ENCODE measurements at places on chromosomes 2 and 18.

GRCh38 chr18:62583376-62583775 is 60.6 kb downstream of the ZCCHC2 start:
- DNase-seq: no peak

DNA sequence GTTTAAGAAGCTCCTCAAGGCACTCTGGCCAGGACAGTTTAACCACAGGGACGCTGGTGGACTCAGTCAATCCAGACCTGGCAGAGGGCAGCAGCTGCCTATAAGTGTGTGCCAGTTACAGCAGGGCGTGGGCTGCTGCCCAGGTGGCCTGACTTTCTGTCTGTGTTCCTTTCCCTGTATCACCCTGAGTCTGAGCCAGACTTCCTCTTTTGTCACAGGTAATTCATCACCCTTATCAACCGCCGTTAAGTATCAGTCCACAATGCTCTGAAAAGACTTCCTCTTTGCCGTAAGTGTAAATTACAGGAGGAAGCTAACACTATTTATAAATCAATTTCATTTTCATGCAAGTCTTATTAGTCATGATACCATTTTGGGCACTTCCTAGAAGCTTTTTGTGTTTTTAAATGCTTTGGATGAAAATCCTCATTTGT is 7.0 kb downstream of the LPIN1 start:
- DNase-seq: no peak

DNA sequence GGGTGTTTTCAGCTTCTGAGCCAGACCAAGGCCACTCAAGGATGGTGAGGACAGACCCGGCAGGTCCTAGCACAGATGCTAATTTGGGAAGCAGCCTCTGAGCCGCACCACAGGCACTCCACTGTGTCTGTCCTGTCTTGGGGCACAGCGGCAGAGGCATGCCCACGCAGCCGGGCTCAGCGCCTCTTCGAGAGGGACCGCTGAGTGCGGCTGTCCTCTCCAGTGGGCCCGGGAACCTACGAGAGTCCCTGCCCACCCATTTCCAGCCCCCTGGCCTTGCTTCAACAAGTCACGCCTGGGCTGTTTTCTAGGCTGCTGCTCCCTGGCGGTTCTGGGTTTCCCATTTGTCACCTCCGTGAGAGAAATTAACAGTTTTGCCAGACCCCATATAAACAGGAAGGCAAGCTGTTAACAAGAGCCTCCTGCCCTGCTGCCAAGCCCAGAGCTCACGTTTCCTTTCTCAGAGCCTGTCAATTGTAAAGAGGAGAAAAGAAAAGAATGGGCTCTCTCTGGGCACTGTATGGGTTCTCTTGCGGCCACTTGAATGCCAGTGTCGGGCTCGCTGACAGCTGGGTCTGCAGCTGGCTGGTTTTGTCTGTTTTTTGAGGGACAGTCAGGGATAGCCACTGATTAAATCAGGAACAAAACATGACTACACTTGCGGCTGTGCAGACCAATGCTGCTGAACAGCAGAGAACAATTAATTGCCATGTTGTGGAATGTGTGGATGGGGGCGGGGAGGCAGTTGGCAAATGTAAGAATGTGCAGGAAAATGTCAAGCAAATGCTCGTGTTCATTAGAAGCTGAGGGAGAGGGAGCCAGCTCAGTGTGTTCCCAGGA is 30.6 kb downstream of the TMEM17 start:
- no peak for DNase-seq

GRCh38 chr2:204585930-204586329 is 40.7 kb downstream of the PARD3B start:
- DNase-seq: no peak

- no peak for DNase-seq
Measured at GRCh38 chr2:20638646-20639430, 12.1 kb downstream of the HS1BP3 start.

GRCh38 chr2:232316461-232317330 is 61.9 kb upstream of the ALPP start:
- no peak for DNase-seq

- no peak for DNase-seq
Measured at GRCh38 chr2:20568501-20569463, 82.1 kb downstream of the HS1BP3 start.

DNA sequence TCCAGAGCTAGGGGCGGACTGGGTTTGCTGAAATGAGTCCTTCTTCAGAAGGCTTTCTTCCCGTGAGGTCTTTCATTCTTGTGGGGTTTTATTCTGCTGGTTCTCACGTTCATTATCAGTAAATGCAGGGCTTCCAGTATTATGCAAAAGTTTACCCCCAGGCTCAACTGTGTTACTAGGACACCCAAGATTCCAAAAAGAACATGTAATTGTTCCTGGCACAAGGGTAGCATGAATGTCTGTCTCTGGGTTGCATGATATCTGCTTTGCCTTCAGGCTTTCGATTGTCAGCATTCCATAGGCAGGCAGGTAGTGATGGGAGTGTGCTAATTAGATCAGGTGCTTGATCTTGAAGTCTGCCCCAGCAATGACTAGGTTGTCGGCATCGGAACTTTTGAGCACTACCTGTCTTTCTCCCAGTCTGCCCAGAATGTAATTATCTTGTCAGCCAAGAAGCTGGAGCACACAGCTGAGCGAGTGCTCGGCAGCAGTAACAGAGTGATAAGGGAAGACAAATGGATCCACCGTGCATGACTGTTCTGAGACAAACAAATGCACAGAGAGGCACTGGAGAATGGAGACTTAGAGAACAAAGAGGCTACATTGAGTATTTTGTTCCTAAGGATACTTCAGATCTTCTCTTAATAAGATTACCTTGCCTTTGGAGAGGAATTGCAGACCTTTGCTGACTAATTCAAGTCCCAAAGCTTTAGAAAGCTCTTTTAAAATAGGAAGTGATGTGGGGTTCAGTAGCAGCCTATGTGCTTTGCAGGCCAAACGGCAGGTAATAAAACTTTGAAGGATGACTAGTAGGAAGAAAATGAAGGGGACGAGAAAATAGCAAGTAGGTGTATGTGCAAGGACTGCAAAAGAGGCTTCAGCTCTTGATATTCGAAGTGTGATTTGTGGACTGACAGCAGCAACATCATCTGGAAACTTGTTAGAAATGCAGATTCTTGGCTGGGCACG is 41.9 kb downstream of the ITGB6 start:
- no peak for DNase-seq

GRCh38 chr2:3078684-3079083 is 298.9 kb downstream of the EIPR1 start:
- DNase-seq: no peak

- DNase-seq: no peak
Measured at GRCh38 chr18:26863122-26863879, 2.2 kb downstream of the AQP4 start.

DNA sequence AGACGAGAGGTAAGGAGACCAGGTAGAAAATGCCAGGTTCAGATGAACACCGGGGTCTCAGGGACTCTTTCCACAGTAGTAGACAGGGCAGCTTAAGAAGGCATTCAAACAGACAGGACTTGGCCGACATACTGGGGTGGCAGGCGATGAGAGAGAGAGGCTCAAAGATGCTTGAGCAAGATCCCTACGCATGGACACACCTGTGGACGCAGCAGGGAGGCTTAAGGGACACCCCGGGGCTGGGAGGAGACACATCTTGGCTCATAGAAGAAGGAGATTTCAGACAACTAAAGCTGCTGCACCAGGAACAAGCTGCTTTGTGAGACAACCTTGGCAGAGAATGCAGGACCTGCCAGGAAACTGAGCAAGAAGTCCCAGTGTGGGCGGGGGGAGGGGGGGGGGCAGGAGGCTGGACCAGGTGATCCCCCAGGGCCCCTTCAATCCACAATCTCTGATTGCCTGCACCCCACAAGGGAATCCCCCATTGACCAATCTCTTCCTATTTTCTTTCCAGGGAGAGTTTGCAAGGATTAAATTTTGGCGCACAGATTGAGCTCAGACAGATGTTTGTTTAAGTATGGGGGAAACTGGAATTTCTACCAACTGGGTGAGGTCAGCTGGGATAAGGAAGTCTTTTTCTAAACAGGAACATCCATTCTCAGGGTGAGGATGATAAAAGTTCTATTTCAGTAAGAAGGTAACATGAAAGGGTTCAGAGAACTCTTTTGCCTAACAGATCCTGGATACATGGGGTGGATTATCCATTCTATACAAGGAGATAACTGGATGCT is 400.7 kb downstream of the NBAS start:
- DNase-seq: no peak

DNA sequence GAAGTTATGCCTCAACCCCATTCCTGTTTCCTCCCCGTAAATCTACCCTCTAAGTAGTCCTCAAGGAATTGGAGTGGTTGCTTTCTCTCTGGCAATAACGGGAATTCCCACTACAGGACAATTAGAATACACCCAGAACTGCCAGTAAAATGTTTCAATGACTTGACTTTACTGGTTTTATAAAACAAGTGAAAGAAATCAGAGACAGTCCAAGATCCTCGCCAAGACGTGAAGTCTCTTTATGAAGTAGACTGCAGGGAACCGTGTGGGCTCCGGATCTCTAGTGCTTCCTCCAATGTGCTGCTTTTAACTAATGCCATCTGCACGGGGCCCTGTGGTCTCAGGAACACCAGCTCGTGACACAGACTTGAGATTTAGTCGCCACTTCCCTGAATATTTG is 101.4 kb downstream of the CPO start:
- no peak for DNase-seq

DNA sequence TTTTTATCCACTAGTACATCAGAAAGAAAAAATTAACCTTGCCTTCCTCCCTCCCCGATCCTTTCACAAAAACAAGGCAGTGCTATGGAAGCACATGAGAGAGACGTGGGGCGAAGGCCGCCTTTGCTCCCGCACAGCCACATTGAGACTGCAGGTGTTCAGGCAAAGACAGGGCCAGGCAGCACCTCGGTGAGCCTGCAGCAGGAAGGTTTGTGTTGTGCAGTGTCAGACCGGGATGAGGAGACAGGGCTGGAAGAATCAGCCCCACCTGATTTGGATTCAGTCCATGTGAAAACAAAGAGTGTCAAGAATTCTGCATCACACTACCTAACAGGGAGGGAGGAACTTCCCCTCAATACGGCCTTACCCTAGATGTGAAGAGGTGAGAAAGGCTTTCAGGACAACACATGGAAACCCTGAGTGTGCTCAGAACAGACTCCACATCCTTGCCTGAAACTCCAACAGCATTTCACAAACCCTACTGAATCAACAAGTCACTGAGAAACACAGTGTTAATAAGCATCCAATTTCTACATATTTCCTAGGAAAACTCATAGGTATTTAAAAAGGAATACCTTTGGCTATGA is 59.6 kb downstream of the HDAC4 start:
- DNase-seq: no peak

DNA sequence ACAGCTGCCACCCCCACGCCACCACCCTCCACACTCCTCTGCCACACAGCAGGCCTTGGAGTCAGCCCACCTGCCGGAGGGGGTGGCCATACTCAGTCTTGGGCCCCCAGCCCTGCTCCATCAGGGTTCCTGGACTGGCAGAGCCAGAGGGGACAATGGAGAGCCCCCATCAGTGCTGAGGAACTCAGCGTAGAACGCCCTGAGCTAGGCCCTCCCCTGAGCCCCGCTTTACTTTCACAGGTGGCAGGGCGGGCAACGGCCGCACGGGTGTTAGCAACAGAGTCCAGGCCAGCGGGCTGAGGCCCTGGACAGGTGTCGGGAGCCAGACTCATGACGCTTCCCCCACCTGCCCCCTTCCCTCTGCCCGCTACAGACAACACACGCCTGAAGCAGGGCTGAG is 47.1 kb downstream of the FOSL2 start:
- DNase-seq: no peak

DNA sequence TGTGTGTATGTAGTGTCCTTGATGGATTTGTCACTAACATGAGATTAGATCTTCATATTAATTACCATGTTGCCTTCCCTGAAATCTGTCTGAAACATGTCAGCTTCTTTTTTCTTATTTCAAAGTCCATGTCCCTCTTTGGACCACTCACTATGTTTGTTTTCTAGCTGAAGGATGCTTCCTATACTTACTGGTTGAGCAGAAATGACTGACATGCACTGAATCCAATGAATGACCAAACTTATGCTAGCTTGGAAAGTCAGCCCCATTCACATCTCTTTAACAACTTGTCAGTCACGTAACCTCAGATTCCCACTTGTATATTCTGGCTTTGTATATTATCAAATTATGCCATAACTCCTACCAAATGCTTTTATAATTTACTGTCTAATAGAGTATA is 69.9 kb upstream of the STK39 start:
- DNase-seq: no peak

DNA sequence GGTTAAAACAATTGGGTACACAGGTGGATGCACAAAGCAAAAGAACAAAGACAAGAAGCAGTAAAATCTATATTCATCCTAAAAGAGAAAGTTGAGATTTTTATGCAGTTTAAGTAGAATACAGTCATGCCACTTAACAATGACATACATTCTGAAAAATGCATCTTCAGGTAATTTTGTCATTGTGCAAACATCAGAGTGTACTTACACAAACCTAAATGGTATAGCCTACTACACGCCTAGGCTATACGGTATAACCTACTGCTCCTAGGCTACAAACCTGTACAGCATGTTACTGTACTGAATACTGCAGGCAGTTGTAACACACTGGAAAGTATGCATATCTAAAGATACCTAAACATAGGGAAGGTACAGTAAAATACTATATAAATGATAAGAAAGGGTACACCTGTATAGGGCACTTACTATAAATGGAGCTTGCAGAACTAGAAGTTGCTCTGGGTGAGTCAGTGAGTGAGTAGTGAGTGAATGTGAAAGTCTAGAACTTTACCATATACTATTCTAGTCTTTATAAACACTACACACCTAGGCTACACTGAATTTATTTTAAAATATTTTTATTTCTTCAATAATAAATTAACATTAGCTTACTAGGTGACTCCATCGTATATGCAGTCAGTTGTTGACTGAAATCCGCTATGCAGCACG is 132.9 kb downstream of the BARD1 start:
- no peak for DNase-seq

- no peak for DNase-seq
Measured at GRCh38 chr18:67108894-67109293, 407.6 kb downstream of the DSEL start.

GRCh38 chr18:2906704-2907549 is 60.1 kb downstream of the EMILIN2 start:
- DNase-seq: no peak

DNA sequence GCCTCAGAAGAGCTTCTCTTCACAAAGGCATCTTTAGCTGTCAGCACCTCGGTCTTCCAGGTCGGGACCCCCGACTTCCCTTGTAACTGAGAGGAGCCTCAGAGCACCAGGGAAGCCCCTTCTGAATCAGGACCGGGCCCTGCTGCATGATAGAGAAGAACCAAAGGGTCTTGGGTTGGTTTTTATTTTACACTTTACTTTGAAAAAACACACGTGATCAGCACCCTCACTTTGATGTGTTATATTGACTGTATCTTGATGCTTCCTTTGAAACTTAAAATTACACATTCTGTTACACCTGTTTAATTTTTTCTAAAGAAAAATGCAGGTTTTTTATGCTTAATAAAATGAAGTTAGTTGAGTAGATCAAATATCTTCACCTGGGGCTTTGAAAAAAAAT is 202.3 kb downstream of the FAM210A start:
- DNase-seq: no peak

DNA sequence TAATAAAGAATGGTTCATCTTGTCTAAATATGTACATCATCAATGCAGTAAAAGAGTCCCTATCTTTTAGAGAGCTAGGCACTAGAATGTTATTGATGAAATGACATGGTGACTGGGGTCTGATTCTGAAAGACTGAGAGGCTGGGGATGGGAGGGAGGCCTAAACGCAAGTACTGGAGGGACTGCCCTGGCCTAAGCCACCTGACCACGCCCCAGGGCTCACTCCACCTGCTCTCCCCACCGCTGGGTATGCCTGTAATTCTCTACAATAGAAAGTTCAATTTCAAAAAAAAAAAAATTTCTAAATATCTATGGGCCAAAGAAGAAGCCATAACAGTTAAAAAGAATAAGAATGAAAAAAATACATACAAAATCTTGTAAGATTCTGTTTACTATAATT is 194.0 kb downstream of the HDAC4 start:
- DNase-seq: no peak

- no peak for DNase-seq
Measured at GRCh38 chr2:174158003-174158402, 90.3 kb downstream of the OLA1 start.
